HCEC 1CT (cell line): ENCODE measurements at places on chromosomes 1 and 21.
A peak's percentile ranks its signal among the peaks of the same experiment; 100 is the strongest.

GRCh38 chr1:22838965-22839364 is 128.3 kb downstream of the EPHB2 start:
- DNase-seq = no peak

- DNase-seq = peak; percentile 28
Observed at GRCh38 chr1:236851871-236852270, 56.8 kb downstream of the MTR start.

DNA sequence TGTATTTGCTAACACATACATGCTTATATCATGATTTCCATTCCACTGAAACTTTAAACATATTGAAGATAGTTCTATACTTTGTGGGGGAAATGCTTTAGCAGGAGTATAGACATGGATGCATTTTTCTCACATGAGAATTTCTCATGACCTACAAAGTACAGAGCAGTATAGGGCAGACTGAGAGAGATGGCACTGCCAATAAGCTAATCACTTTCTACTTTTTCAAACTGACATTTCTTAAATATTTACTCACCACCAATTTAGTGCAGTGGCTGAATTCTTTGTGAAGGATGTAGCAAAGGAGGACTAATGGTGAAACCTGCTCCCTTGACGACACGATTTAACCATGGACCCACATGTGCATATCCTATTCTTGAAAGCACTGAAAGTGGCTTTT is 923.5 kb downstream of the ADGRL2 start:
- no peak for DNase-seq

- peak; percentile 23 for DNase-seq
Observed at GRCh38 chr1:40951943-40952743, 27.4 kb upstream of the CTPS1 start.

GRCh38 chr21:26739189-26739588 is 106.0 kb downstream of the ADAMTS1 start:
- DNase-seq = peak; percentile 21

GRCh38 chr1:219699870-219700269 is 87.0 kb upstream of the ZC3H11B start:
- no peak for DNase-seq

DNA sequence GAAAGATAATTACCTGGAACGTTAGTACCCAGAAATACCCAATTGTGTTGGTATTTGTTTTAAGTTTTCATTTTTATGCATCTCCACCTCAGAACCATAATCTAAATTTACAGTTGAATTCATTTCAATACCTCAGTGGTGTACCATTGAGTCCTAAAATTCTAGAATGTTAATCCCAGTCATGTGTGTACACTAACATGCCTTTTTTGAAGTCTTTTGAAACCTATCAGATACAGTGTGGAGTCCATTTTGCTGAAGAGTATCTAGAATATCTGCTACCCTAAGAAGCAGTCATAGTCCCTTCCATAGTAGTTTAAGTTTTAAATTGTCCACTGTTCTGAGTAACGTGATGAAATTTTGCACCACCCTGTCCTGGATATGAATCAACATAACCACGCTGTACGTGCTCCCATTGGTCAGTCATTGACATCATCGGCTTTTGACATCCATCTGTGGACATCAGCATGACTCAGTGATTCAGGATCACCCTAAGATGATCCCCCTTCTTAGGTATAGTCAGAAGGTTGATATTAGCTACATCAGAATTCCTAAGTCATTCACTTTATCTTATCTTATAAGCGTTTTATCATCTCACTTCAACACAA is 7.5 kb upstream of the ASH1L start:
- DNase-seq = peak; percentile 88

- no peak for DNase-seq
Observed at GRCh38 chr1:118995312-118996016, 7.3 kb upstream of the TBX15 start.

DNA sequence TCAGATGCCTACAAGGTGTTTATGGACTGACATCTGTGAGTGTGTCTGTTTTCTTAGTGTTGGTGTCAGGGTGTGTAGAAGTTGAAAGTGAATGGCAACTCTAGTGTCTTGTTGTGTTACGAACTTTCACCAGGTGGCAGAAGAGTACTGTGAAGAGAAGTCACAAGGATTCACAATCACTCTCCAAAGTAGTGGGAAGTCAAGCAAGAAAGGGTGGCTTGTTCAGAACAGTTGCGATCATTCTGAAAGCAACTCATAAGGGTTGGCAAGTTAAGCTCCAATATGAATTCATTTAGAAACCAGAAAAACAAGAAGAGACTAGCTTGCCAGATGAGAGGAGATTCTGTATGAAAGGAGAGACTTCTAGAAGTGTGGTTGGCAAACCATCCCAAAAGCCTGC is 86.1 kb downstream of the FASLG start:
- DNase-seq = peak; percentile 84

DNA sequence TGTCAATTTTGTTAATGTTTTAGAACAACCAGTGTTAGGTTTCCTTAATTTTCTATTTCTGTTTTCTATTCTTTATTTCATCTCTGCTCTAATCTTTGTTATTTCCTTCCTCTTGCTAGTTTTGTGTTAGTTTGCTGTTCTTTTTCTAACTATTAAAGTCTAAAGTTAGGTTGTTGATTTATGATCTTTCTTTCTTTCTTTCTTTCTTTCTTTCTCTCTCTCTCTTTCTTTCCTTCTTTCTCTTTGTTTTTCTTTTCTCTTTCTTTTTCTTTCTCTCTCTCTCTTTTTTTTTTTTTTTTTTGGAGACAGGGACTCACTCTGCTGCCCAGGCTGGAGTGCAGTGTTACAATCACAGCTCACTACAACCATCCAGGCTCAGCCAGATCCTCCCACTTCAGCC is 17.4 kb upstream of the KLF18 start:
- no peak for DNase-seq

DNA sequence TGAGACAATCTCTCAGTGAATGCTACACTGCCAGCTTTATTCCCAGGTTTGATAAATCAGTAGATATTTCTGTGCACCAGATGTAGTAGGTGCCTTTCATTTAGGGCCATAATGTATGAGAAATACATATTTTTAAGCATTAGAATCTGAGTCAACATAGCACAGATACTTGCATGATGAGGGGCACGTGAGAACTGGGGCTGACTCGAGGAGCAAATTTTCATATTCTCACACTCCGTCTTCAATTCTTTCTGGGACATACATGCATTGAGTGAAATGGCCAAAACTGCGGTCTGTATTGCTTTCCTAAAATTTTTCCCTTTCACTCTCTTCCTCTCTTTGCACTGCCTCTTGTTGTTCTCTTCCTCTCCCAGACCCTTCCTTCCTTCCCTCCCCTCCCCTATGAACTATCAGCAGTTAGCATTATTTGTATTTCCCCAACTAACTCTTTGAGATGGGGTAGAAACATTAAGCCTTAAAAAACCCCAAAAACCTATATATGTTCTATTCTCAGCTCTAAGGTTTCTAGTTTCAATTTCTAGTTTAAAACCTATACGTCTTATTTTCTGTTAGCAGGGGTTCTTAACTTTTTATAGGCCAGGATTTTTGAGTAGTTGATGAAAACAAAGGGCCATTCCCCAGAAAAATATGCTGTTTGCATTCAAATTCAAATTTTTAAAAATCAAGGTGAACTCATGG is 289.1 kb downstream of the PTBP2 start:
- DNase-seq = peak; percentile 15

GRCh38 chr1:118147522-118147921 is 37.5 kb downstream of the SPAG17 start:
- DNase-seq = peak; percentile 28

DNA sequence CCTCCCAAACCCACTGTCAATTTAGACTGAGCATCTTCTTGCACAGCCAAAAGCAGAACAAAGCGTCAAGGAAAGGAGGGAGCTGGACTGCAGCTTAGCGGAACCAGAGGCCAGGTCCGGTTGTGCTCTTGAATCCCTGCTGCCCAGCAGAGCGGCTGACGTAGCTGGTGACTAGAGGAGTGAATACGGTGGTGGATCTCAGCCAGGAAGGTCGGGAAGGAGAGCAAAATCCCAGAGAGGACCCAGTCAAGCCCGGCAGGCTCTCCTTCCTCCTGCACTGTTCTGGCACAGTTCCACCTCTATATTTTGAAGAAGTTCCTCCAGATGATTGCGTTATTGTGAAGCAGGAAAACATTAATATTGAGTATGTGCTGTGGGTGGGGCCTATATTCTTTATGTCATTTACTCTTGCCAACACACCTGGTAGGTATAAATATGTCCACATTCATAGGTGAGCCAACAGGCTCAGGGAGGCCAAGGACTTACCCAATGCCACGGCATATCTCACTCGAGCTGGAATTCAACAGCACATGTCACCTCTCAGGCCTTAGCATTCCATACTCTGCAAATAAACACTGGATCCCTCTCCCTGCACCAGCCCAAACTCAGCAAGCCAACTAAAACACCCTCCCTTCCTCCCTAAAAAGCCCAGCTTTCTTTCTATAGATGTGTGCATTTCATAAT is 23.6 kb upstream of the ABCB10 start:
- DNase-seq = peak; percentile 14

GRCh38 chr1:75469586-75470173 is 141.2 kb downstream of the SLC44A5 start:
- DNase-seq = no peak

DNA sequence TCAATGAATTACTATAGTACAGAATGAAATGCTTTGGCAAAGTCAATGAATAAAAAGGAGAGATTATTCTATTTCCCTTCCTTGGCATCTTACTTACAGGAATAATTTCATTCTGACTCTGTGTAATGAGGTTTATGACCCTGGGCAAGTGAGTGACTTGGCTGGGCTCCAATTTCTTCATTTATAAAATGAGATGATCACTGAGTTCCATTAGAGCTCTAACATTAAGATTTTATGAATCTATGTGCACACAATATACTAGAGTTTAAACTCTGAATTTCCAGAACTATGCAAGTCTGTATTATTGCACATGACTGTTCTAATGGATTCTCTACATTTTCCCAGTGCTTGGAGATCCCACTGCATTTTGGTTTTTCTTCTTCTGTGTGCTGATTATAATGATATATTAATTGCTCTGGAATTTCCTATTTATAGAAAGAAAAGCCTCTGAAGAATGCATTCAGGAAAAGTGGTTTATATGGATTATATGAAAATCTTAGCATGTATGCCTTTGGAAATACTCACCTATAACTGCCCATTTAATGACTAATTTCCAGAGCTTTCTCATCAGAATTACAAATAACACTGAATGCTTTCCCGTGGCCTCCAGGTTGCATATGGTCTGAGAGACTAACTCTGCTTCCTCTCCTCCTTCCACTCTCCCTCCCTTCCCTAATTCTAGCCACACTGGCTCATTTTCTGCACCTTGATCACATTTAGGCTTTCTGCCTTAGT is 97.4 kb upstream of the CHRM3 start:
- DNase-seq = no peak
